Small intestine (tissue), 16 donors: ENCODE measurements at places on chromosomes 5 and 9. TPM values are rescaled to one million over a fixed set of nuclear protein-coding genes. Genes with fewer than 3 reads are reported as not detected.

- H3K36me3 ChIP-seq, result no peaks in the 10 kb centered on the region
- no peaks in the 10 kb centered on the region for H3K4me1 ChIP-seq
- no peak overlapping the region for H3K27ac ChIP-seq
- no peaks in the 10 kb centered on the region for H3K27me3 ChIP-seq
Measured at GRCh38 chr9:18421391-18421790, 52.6 kb upstream of the ADAMTSL1 start.

ABL1 gene
- polyA plus RNA-seq, result 58.1 TPM

DNA sequence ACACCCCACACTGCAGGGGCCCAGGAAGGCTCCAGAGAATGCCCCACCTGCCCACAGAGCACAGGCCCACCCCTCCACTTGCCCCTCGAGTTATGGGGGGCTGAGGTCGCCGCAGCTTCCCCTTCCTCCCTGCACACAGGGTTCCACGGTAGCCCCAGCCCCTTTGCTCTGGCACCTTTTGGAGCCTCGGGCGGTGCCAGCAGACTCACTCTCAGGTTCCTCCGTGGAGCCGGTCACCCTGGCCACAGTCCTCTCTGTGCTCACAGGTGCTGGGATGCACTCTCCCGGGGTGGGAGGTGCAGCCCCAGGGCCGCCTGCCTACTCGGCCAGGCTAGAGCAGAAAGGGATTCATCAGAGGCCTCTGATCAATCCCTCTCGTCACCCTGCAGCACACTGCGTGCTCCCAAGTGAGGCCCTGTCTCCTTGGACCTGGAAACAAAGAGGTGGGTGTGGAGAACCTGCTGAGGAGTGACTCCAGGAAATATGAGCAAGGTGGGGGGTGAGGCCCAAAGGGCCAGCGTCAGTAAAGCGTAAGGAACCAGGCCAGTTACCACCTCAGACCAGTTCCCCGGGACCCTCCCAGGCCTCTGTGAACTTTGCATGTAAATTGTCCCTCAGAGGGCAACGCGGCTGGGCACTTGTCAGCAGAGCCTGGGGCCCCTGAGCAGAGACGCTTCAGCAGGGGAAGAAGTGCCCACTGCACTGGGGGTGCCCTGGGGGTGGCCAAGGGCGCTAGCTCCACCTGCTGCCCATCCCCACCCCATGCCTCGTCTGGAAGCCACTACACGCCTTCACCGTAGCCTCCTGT is 167.8 kb downstream of the OLFM1 start:
- H3K27me3 ChIP-seq, result no peaks in the 10 kb centered on the region
- no peak overlapping the region for H3K4me3 ChIP-seq
- H3K27ac ChIP-seq, result no peak overlapping the region

DNA sequence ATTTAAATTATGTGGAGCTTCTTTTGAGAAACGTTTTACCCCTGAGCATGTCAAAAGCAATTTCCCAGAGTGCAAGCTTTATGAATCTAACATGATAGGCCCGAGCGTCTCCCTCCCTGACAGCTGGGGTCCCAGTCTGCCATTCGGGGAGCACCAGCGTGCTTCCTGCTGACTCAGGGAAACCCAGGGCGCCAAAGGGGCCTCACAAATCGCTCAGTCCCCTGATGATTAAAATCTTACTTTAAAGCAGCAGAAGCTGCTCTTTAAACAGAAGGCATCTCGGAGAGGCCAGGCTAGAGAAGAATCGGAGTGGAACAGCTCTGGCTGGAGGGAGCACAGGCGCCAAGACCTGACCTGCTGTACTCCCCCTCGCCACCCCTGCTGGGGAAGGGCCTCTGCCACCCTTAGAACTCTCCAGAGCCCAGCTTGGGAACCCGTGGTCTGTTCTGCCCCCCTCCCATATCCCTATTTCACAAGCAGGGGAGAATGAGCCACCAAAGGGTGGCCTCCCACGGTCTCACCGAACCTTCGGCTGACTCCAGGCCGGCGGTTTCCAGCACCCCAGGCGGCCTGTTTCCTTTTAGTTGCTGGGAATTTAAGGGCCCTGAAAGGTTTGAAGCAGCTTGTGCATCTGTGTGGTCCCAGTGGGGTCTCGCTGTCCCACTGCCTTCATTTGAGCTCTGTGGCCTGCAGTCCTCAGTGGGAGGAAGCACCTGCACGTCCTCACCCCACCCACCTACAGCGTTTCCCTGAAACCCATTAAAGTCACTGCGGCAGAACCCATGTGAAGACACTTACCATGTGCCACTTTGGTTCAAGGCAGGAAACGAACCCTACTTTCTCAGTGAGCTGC is 147.6 kb downstream of the COL23A1 start:
- no peak overlapping the region for H3K27ac ChIP-seq
- H3K36me3 ChIP-seq, result no peaks in the 10 kb centered on the region
- H3K27me3 ChIP-seq, result no peaks in the 10 kb centered on the region

GRCh38 chr5:72379936-72380335 is 59.8 kb downstream of the PTCD2 start:
- no peak for DNase-seq
- no peaks in the 10 kb centered on the region for H3K4me1 ChIP-seq
- H3K36me3 ChIP-seq, result no peaks in the 10 kb centered on the region
- H3K27ac ChIP-seq, result no peak overlapping the region

DNA sequence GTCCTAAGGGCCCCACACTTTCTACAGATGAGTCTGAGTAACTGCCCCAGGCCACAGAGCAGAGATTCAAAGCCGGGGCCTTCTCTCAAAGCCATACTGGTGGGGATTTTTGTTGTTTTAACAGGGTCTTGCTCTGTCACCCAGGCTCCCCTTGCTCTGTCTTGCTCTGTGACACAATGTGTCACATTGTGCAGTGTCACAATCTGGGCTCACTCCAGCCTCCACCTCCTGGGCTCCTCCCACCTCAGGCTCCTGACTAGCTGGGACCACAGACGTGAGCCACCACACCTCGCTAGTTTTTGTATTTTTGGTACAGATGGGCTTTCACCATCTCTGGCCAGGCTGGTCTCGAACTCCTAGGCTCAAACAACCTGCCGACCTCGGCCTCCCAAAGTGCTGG is 8.6 kb downstream of the AGPAT2 start:
- H3K4me1 ChIP-seq, result no peaks in the 10 kb centered on the region
- H3K4me3 ChIP-seq, result no peak overlapping the region
- H3K36me3 ChIP-seq, result peaks cover 11% of the 10 kb centered on the region
- no peak for DNase-seq
- H3K27me3 ChIP-seq, result no peaks in the 10 kb centered on the region
- H3K27ac ChIP-seq, result peak overlapping the region; percentile 22

GRCh38 chr5:109186759-109187158 is 223.0 kb downstream of the PJA2 start:
- H3K4me3 ChIP-seq, result no peak overlapping the region
- no peaks in the 10 kb centered on the region for H3K36me3 ChIP-seq
- H3K4me1 ChIP-seq, result no peaks in the 10 kb centered on the region
- H3K27me3 ChIP-seq, result no peaks in the 10 kb centered on the region
- H3K27ac ChIP-seq, result no peak overlapping the region
- no peak for DNase-seq

GRCh38 chr5:60184606-60185005 is 291.1 kb upstream of the PDE4D start:
- H3K36me3 ChIP-seq, result no peaks in the 10 kb centered on the region
- H3K27ac ChIP-seq, result no peak overlapping the region
- H3K27me3 ChIP-seq, result no peaks in the 10 kb centered on the region
- H3K4me3 ChIP-seq, result no peak overlapping the region
- no peak for DNase-seq

DNA sequence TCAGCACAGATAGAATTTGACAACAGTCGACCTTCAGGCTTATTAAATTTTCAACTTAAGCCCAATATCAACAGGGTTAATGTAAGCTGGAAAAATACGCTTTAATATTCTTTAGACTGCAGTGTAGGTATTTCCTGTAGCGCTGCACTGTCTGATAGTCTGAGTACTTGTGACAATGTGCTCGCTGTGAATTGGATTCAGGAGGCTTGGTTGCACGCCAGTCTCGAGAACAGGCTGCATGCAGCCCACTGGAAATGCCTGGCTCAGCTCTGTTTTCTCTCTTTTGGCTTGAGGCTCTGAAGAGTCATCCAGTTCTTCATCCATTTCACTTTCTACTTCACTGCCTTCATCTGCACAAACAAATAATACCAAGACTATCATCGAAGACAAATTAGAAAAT is 300.9 kb downstream of the RFX3 start:
- no peak overlapping the region for H3K27ac ChIP-seq
- DNase-seq, result no peak
- H3K4me3 ChIP-seq, result no peak overlapping the region
- H3K36me3 ChIP-seq, result no peaks in the 10 kb centered on the region
- H3K4me1 ChIP-seq, result no peaks in the 10 kb centered on the region

GRCh38 chr9:69071059-69071458 is 35.5 kb downstream of the FXN start:
- no peaks in the 10 kb centered on the region for H3K27me3 ChIP-seq
- H3K27ac ChIP-seq, result no peak overlapping the region
- DNase-seq, result no peak
- H3K4me1 ChIP-seq, result no peaks in the 10 kb centered on the region
- no peaks in the 10 kb centered on the region for H3K36me3 ChIP-seq

AQP3 gene
- 158 TPM for polyA plus RNA-seq

CCDC183 gene
- 0.40 TPM for polyA plus RNA-seq

DNA sequence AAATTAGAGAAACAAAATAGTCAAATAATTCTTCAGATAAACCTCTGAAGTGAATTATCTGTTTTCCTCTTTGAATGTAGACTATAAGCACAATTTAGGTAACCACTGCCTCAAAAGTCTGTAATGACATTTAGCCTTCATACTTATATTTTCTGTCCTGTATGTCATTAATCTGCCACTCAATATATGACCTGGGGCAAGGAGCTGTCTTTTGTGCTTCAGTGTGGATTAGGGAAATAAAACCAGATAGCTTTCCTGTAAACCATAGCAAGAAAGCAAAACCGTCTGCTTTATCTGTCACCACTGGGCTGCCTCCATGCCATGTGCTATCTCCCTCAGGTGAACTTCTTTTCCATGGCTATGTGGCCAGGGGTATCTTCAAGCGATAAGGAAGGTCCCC is 606.6 kb upstream of the C9orf72 start:
- H3K4me1 ChIP-seq, result no peaks in the 10 kb centered on the region
- no peaks in the 10 kb centered on the region for H3K27me3 ChIP-seq
- H3K36me3 ChIP-seq, result no peaks in the 10 kb centered on the region
- no peak overlapping the region for H3K27ac ChIP-seq
- DNase-seq, result no peak

C5orf52 gene
- polyA plus RNA-seq, result not detected

- no peak overlapping the region for H3K4me3 ChIP-seq
- H3K27me3 ChIP-seq, result no peaks in the 10 kb centered on the region
- no peaks in the 10 kb centered on the region for H3K4me1 ChIP-seq
- DNase-seq, result no peak
Measured at GRCh38 chr5:152151940-152152339, 227.3 kb upstream of the GLRA1 start.

DNA sequence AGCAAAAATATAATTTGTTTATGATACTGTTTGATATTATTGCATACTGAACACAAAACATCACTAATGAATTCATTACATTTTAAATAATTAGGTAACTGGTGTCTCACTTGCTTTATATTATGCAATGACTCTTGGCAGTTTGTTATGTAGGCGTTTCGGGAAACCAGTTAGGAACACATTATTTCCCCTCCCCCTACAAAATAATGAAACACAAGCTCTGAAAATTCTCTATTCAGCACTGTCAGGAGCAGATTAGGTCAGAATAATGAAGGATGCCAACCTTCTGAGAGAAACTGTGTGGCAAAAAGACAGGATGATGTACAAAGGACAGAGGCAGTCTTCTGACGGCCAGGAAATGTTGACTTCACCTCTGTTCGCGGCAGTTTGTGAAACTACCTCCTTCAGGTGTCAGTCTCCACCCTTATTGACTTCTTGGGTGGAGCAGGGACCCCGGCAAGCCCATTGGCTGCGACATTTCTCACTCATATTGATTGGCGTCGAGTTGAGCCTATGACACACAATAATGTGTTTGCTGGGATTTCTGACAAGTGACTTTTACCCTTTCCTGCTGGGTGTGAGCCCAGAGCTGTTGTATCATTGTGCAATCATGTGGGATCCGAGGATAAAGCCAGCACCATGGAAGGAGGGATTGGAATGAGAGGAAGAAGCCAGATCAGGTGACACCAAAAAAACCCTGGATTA is 33.9 kb downstream of the SH3PXD2B start:
- no peak overlapping the region for H3K4me3 ChIP-seq
- H3K4me1 ChIP-seq, result peaks cover 4% of the 10 kb centered on the region
- peak; percentile 92 for DNase-seq

- no peaks in the 10 kb centered on the region for H3K36me3 ChIP-seq
- peaks cover 9% of the 10 kb centered on the region for H3K4me1 ChIP-seq
- H3K27ac ChIP-seq, result no peak overlapping the region
- no peak for DNase-seq
- H3K27me3 ChIP-seq, result no peaks in the 10 kb centered on the region
- no peak overlapping the region for H3K4me3 ChIP-seq
Measured at GRCh38 chr5:119338326-119338946, 17.4 kb upstream of the TNFAIP8 start.

- no peak for DNase-seq
- no peaks in the 10 kb centered on the region for H3K36me3 ChIP-seq
- no peak overlapping the region for H3K27ac ChIP-seq
- no peaks in the 10 kb centered on the region for H3K27me3 ChIP-seq
- no peak overlapping the region for H3K4me3 ChIP-seq
Measured at GRCh38 chr5:88954511-88954910, 71.5 kb upstream of the MEF2C start.

F2RL1 gene
- 35.7 TPM for polyA plus RNA-seq

- peaks cover 20% of the 10 kb centered on the region for H3K4me1 ChIP-seq
- H3K36me3 ChIP-seq, result peaks cover 50% of the 10 kb centered on the region
Measured at GRCh38 chr9:133334161-133334560, 1.8 kb downstream of the SURF6 start.

KCNMB1 gene
- polyA plus RNA-seq, result 0.72 TPM

DNA sequence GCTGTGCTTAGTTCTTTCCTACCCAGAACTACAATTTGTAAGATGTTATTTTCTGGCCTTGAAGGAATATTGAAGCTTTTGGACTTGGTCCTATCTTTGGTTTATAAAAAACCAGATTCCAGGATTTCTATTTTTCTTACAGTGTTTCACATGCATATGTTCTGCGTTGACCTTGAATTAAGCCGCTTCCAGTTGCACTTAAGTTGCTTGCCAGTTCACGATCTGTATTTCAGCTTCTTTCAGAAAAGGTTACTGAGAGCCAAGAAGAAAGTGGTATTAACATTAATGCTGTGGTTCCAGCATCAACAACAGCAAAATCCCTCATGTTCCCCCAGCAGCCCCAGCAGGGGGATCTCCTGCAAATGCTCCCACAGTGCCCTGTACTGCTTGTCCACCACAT is 156.4 kb upstream of the ADAMTS16 start:
- no peaks in the 10 kb centered on the region for H3K27me3 ChIP-seq
- H3K27ac ChIP-seq, result no peak overlapping the region
- no peaks in the 10 kb centered on the region for H3K4me1 ChIP-seq
- H3K4me3 ChIP-seq, result no peak overlapping the region
